SK-N-MC (cell line): ENCODE measurements at places on chromosomes 12 and 14.

GRCh38 chr12:49131894-49132461 is 783 bp upstream of the TUBA1B start:
- peak; percentile 66 for DNase-seq

GRCh38 chr12:95755261-95755865 is 35.2 kb downstream of the NTN4 start:
- no peak for DNase-seq

GRCh38 chr12:50517421-50518048 is 12.8 kb downstream of the DIP2B start:
- DNase-seq = no peak

- no peak for DNase-seq
Observed at GRCh38 chr14:24360281-24360680, 7.7 kb upstream of the NFATC4 start.

GRCh38 chr14:102955636-102956408 is 33.4 kb downstream of the AMN start:
- no peak for DNase-seq

DNA sequence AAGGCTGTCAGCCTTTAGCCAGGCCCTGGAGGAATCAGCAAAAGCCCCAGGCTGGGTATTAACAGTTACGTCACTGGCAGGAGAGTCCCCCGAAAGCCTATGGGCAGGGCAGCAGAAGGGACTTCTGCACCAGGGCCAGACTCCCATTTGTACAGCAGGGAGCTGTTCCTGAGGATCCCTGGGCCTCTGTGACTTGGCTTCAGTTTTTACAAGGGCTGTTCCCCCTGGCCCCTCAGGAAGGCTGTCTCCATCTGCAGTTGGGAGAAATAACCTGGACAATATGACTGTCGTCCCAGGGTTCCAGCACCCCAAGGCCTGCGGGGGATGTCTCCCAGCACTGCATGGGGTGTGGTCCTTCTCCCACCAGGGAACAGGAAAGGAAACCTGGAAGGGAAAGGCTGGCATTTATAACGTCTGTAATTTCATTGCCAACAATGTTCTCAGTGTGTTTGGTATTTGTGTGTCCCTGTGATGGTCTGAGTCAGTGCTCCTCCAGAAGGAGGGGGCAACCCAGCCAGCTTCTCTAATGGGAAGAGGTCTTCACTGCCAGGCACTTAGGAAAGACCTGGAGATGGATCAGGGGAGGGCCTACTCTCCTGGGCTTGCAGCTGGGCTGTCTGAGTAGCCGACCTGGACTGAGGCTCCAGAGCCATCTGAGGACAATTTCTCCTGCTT is 42.4 kb downstream of the ERH start:
- no peak for DNase-seq

DNA sequence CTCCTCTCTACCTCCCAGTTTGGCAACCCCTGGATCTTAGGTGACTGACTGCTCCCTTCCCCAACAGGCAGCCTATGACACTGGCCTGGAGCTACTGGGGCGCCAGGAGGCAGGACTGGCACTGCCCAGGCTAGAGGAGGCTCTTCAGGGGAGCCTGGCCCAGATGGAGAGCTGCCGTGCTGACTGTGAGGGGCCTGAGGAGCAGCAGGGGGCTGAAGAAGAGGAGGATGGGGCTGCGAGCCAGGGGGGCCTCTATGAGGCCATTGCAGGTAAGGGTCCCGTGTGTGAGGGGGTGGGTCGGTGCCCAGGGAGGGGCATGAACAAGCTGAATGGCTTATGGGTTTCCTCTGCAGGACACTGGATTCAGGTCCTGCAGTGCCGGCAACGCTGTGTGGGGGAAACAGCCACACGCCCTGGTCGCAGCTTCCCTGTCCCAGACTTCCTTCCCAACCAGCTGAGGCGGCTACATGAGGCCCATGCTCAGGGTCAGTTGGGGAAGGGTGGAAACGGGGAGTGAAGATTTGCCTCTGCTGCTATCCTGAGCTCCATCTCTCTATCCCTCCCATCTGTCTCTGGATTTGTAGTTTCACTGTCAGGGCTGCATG is 2.2 kb downstream of the P3H3 start:
- no peak for DNase-seq

DNA sequence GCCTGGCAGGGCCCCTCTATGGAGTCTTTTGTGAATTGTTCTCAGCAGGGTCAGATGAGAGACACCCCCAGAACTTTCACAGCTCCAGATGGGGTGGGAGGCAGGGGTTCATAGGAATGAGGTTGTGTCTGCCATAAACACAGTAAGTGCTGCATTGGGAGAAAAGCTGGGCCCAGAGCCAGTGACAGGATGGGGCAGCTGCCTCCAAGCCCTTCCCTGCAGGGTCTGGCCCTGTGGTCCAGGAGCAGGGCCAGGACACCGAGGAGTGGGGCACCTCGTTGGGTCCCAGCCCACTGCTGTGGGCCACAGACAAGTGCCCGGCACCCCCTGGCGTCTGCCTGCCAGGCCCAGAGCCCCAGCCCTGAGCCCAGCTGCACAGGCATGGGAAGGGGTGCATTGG is 13.3 kb downstream of the INF2 start:
- no peak for DNase-seq

DNA sequence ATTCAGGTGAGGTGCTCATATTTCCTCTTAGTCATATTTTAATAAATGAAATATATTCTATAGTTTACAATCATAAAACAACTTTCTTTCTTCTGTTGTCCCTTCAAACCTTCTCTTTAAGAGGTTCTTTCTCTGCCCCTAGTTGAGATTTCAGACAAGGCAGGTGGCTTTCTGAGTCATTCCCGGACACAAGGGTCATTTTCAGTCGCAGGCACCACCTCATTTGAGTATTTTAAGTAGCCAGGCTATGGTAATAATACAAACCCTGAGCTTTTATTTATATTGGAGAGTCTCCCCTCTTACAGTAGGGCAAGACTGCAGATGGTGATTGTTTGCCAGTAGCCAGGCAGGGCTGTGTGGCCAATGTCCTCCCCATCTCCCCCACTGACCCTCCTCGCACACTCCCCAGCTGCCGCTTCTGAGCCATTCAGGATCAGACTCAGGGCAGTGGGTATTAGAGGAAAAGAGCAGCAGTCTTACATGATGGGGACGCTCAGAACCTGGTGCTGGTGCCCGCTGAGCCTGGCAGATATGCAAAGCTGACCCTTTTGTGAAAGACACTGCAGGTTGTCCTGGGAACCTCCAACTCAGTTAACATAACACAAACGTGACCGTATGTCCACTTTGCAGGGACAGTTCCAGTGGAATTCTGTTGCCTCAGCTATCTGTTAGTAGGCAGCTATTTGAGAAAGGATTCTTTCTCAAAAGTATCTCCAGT is 101.1 kb upstream of the BCL2L14 start:
- no peak for DNase-seq
